NCI-H1417 treated with DMSO at 0.1 percent for 48 hours (cell line): ENCODE measurements at places on chromosomes 11 and 22.

DNA sequence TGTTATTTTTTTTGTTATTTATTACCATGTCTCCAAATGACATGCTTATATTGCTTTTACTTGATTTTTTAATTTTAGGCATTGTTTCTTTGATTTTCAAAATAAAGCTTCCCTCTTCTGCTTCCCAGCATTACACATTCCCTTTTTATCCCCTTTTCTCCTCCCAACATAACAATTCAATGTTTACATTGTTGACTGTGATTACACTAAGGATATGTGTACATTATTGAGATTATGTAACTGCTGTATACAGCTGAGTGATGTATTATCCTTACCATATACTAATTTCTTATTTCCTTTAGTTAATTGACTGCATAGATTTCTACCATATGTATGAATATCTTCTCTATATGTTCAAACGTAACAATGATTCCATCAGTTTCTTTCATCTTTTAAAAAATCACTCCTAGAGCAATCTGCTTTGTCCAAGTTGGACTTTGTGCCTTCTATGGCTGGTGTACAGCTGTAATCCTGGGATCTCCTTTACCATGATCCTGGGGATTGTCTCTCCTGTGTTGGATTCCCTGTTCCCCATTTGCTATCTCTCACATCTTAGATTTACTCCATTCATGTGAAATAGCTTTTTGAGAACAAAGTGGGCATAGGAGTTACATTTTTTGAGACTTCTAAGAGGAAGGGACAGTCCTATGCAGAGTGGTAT, 21.6 kb downstream of the AASDHPPT start:
- no peak for DNase-seq

DNA sequence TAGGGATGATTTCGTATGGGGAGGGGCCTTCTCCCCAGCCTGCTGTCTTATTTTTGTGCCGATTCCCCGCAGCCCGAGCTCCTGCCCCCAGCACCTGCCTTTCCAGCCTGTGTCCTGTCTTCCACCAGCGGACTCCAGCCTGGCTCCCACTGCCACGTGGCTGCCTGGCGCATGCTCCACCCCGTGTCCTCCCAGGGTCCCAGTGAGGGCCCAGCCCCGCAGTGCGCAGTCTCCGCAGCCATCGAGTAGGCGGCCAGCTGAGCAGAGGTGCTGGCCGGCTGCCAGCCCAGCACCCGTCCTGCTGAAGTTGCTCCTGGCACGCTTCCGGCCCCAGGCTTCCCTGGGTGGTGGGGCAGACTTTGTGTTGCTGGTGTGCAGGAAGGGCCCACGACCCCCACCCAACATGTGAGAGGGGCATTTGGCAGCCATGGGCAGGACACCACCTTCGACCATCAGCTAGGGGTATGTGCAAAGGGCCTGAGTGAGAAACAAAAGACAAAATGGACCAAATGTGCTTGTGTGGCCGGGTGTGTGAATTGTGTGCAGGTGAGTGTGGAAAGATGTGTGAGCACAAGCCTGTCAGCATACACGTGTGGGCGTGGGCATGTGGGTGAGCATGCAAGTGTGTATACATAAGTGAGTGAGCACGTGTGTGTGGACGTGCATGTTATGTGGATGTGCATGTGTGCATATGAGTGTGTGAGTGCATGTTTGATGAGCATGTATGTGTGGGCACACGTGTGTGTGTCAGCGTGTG, 55.9 kb downstream of the RTN4R start:
- no peak for DNase-seq

GRCh38 chr11:40421208-40421981, 1038.1 kb downstream of the LRRC4C start:
- no peak for DNase-seq

DNA sequence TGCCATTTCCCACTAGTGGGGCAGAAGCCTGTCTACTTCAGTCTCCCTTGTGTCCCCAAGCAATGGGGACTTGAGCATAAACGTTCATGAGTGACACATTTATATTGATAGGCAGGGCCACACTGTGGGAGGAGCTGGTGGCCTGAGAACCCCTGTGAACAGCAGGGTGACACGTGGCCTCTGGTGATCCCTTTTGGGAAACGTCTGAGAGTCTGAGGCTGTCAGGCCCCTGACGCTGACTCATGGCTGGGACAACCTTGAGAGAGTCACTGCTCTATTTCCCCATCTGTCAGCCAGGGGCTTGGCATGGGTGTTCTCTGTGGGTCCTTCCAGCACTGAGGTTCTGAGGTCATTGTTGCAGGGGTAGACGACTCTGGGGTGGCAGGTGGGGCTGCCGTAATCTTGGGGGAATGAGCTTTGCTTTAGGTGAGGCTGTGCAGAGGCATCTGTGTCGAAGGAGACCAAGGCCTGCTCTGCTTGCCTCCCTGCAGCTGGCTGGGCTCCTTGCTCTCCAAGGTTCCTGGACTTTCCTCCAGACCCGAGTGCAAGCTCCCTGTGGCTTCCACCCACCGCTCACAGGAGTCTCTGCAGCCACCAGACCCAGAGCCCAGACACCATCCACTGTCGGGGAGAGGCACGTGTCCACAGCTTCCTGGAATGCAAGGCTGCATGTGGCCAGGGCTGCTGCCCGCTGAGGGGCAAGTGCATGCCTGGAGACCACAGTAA, 54.7 kb downstream of the SMIM38 start:
- no peak for DNase-seq

GRCh38 chr11:85685820-85686459, at the start of gene CCDC89:
TSS of gene CCDC89 (minus strand) at chr11:85686195. CDS start at chr11:85686130, 65 bp downstream.
- DNase-seq: peak; percentile 58

DNA sequence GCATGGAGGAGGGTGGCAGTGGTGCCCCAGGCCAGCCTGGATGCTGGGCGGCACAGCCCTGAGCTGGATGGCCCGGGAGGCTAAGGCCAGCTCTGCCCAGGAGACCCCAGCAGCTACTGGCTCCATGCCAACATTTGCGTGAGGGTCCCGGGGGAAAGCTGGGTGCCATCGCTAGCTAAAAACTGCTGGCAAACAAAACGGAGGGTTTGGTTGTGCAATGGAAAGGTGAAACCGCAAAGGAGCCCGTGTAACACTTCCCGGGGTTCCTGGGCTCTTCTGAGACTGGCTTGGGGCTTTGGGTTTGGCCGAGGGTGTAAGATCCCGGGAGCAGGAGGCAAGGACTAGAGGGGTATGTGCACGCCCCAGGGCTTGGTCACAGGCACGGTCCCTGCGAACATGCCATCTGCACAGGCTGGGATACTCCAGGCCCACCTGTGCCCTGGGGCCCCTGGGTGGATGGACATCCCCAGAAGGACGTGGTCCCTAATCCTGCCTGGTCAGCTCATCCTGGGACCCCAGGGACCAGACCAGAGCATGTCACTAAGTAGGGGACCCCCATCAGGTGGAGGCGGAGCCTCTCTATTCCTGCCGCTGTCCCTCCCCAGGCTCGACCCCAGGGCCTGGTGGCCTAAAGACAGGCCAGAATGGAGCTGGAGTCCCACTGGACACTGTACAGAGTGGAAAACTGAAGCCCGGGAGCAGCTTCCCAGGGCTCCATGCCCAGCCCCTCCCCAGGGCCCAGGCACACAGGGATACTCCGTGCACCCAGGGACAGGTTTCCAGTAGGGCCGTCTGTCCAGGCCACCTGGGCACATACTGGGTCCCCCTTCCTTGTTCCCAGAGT, 44.6 kb downstream of the IGF2 start:
- DNase-seq: no peak

DNA sequence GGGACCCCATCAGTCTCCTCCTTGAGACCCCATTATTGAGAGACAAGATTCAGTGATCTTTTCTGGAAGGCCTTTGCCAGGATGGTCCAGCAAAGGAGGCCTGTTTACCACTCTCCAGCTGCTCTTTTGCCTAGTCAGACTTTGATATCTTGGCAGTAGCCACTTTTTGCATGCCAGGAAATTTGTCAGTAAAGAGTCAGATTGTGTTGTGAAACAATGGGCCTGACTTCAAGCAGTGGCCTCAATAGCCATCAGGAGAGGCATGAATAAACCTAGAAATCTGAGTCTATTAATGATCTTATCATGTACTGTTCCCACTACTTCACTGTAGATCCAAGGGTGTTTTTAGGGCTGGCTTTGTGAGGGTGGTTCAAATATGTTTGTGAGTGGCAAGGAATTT, 479.4 kb downstream of the JRKL start:
- DNase-seq: no peak

GRCh38 chr11:18294862-18295261, 27.1 kb downstream of the HPS5 start:
- DNase-seq: no peak

DNA sequence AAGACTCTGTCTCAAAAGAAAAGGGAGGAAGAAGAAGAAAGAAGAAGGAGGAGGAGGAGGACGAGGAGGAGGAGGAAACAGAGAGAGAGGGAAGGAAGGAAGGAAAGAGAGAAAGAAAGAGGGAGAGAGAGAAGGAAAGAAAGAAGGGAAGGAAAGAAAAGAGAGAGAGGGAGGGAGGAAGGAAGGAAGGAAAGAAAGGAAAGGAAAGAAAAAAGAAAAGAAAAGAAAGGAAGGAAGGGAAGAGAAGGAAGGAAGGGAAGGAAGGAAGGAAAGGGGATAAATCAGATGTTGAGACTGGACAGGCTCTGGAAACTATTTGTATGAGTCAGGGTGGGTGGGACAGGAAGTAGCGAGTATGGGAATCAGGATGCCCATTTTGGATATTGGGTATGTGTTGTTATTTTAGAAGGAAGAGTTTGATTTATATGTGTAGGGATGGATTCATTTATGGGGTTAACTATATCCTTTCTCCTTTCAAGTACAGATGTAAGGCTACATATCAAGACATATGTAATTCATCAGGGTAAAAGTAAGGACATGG, 6.0 kb upstream of the RPL3 start:
- no peak for DNase-seq

DNA sequence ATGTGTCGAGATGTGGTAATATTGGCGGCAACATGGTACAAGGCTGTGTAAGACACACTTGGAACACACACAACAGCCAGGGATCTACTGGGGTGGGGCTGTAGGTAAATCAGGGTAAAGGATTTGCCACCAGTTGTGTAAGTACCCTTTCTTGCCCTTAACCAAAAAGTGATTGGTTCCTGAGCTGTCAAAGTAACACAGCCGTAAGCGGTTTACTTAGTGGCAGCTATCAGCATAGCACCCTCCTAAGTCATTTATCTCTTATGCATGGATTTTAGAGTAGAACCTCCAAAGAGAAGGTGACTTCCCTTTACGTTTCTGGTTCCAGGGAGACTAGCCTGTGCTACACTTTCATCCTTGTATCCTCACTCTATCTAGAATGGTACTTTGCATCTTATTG, 57.2 kb downstream of the SPECC1L start:
- DNase-seq: no peak

- DNase-seq: no peak
These were observed 228.6 kb upstream of the DDI1 start for GRCh38 chr11:103807806-103808205.

DNA sequence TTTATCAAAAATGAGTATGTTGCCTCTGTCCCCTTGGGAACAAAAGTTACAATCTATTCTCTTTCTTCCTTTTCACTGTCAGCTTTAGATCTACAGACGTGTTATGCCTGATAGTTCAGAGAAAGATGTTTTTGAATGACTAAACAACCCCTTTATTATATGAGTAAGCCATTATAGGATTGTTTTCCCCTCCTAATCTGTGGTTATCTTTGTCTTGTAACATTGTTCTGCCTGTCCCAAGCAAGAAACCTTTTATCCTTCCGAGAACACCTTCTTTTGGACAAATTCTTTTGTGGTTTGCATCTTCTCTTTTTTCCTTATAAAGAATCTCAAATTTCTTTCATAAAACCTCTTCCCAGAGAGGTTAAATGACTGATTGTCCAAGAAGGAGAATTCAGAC, 208.4 kb downstream of the DDX10 start:
- no peak for DNase-seq

- DNase-seq: no peak
These were observed 2.8 kb upstream of the BSX start for GRCh38 chr11:122984186-122985011.

GRCh38 chr11:25535467-25536272, 796.3 kb upstream of the ANO3 start:
- DNase-seq: no peak

DNA sequence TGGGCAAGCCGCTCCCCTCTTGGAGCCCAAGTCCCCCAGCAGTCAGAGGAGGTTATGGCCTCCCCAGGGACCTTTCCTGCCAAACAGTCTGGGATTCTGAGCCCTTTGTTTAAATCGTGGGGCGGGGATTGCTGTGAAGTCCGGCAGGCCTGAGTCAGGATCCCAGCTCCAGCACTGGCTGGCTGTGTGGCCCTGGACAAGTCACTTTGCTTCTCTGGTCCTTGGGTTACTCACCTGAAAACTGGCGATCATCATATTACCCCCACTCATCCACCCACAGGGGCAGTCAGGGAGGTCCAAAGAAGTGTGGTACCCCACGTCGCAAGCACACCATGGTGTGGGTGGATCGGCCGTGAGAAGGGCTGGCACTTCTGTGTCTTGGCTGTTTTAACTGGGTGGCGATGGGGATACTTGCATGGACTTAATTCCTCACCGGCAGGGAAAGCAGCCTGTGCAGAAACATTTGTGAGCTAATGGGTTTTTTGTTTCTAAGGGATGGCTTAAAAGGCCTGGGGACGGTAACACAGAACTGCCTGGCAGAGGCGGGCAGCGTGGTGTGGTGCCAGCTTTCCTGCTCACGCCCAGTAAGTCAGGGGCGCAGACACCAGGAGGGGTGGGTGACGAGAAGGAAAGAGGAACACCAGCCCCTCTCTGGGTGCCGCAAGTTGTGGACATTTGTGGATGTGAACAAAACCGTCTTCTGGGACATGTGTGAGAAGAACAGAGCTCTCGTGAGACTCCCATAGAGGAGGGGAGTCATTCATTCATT, 31.6 kb upstream of the PRR5 start:
- no peak for DNase-seq

DNA sequence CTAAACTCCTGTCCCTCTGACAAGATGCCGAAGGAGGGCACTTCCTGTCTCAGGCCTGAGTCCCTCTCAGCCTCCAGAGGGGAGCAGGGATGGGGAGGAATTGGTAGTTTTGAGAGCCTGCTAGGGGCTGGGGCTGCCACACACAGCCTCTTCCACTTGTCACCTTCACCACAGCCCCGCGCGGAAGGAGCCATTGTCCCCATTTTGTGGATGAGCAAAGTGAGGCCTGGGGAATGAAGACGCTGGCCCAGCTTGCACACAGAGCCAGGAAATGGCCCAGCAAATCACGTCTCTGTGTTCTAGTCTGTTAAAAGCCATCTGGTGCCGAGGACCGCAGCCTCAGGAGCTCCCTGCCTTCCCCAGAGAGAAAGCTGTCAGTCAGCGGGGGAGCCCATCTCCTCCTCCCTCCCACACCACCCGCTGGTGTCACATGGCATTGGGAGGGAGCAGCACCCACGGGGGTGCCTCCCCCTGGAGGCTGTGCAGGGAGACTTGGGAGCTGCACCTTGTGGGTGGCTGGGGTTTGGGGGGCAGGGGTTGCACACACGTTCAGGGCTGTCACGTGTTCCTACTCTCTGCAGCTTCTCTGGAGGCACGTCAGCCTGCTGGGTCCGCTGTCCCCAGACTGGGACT, 34.6 kb downstream of the RASD2 start:
- DNase-seq: no peak

- no peak for DNase-seq
These were observed 333.6 kb upstream of the NCAM1 start for GRCh38 chr11:112627588-112628045.

DNA sequence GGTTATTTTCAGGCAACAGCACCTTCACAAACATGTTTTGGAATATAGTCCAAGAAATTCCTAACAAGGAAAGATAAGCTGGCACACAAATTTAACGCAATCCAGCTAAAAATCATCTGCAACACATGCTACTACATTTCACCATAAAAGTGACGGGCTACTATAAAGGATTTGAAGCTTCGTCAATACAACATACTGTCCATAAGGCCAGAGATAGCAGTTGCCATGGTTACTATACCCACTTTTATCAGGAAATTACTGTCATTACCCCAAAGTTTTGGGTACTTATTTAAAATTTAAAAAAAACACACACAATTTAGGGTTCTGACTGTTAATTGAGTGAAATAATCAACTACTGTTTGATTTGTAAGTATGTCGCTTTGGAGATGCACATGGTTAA, 6.9 kb downstream of the PHF21A start:
- DNase-seq: no peak
